ENCODE measurements at places on chromosomes 2 and 18. TPM values are rescaled to one million over a fixed set of nuclear protein-coding genes. Genes with fewer than 3 reads are reported as not detected.

The RNF25 gene
- polyA plus RNA-seq = 2.1 TPM

The GALNT13 gene
- polyA plus RNA-seq = 17.3 TPM

The MOGAT1 gene
- polyA plus RNA-seq = not detected

The NT5DC4 gene
- polyA plus RNA-seq = not detected

The MC5R gene
- polyA plus RNA-seq = not detected

The ZEB2 gene
- polyA plus RNA-seq = 9.3 TPM

The TDRD15 gene
- polyA plus RNA-seq = not detected

The HSBP1L1 gene
- polyA plus RNA-seq = 9.5 TPM

The ATF2 gene
- 39.1 TPM for polyA plus RNA-seq

The ADAM23 gene
- 74.9 TPM for polyA plus RNA-seq

The DYNAP gene
- polyA plus RNA-seq = not detected

The LRRTM1 gene
- polyA plus RNA-seq = 1.5 TPM

The MIB1 gene
- polyA plus RNA-seq = 9.7 TPM

The GALNT3 gene
- polyA plus RNA-seq = not detected

The REG1B gene
- not detected for polyA plus RNA-seq

The RNU2-63P gene
- not detected for polyA plus RNA-seq

The HOXD10 gene
- not detected for polyA plus RNA-seq

The STK39 gene
- 99.3 TPM for polyA plus RNA-seq

The LRRTM4 gene
- polyA plus RNA-seq = 9.6 TPM

The REG3G gene
- polyA plus RNA-seq = not detected

The MC2R gene
- polyA plus RNA-seq = not detected

The LIMS4 gene
- polyA plus RNA-seq = not detected

The RNF181 gene
- 243 TPM for polyA plus RNA-seq

The IL1F10 gene
- not detected for polyA plus RNA-seq

The DAPL1 gene
- 7.3 TPM for polyA plus RNA-seq

The PLA2R1 gene
- 4.9 TPM for polyA plus RNA-seq

The DSC2 gene
- polyA plus RNA-seq = 0.06 TPM

The TLX2 gene
- polyA plus RNA-seq = not detected

The RAPH1 gene
- 8.4 TPM for polyA plus RNA-seq

The DHX57 gene
- 48.5 TPM for polyA plus RNA-seq

The SKA1 gene
- polyA plus RNA-seq = 0.71 TPM

The UNC50 gene
- polyA plus RNA-seq = 113 TPM

The CENPA gene
- 0.66 TPM for polyA plus RNA-seq

The EMX1 gene
- polyA plus RNA-seq = not detected

The PAIP2B gene
- polyA plus RNA-seq = 1.2 TPM

The CHST10 gene
- 4.4 TPM for polyA plus RNA-seq

The DSEL gene
- 1.7 TPM for polyA plus RNA-seq

The GNLY gene
- polyA plus RNA-seq = not detected

The LRP1B gene
- polyA plus RNA-seq = 25.5 TPM

The DIPK1C gene
- polyA plus RNA-seq = 0.60 TPM

The NETO1 gene
- polyA plus RNA-seq = 20.0 TPM

The CNTNAP5 gene
- 40.2 TPM for polyA plus RNA-seq

The TET3 gene
- polyA plus RNA-seq = 0.82 TPM

The STPG4 gene
- polyA plus RNA-seq = not detected

The EFR3B gene
- polyA plus RNA-seq = 4.0 TPM

The SCYGR4 gene
- not detected for polyA plus RNA-seq

The ARHGEF4 gene
- polyA plus RNA-seq = 5.4 TPM

The ACMSD gene
- polyA plus RNA-seq = not detected

The ASB18 gene
- not detected for polyA plus RNA-seq

The ADRA2B gene
- not detected for polyA plus RNA-seq

The ZNF516 gene
- 9.5 TPM for polyA plus RNA-seq

The VWC2L gene
- polyA plus RNA-seq = not detected

The GRB14 gene
- 5.9 TPM for polyA plus RNA-seq
